Urothelium cell line (cell line): ENCODE measurements at places on chromosomes 1 and 21.

- DNase-seq = no peak
These were observed 9.5 kb upstream of the YRDC start for GRCh38 chr1:37817481-37817880.

- DNase-seq = no peak
These were observed 59.2 kb upstream of the MORC3 start for GRCh38 chr21:36260802-36261201.

GRCh38 chr1:15427280-15427666 lies 11.0 kb upstream of the CTRC start:
- DNase-seq = no peak

DNA sequence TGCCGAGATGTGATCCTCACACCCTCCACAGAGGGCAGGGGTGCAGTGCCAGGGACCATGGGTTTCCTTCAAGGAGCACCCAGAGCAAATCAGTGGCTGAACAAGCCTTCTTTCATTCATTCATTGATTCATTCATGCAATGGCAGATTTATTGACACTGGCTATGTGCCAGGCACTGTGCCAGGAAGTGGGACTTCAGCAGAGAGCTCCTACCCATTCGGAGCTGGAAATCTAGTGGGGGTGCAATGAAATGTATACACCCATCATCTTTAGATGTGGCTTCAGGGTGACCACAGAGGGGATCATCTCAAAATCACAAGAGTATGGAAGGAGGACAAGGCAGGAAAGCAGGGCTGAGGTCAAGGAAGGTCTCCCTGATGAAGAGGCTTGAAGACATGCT lies 18.9 kb downstream of the SLC6A9 start:
- DNase-seq = no peak

DNA sequence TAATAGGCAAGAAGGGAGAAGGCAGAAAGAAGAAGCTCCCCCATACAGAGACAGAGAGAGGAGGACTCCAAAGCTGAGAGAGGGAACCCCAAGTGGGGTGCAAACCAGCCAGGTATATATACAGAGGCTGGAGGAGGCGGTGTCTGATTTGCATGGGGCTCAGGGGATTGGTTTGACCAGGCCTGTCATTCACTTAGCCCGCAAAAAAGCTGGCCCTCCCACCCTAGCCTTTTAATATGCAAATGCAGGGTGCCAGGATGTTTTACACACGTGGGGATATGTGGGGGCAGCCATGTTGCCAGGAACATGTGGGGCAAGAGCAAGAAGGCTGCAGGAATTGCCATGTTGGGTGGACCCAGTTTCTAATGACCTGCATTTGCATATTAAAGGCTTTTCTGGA lies 37.0 kb upstream of the TENT5B start:
- no peak for DNase-seq

DNA sequence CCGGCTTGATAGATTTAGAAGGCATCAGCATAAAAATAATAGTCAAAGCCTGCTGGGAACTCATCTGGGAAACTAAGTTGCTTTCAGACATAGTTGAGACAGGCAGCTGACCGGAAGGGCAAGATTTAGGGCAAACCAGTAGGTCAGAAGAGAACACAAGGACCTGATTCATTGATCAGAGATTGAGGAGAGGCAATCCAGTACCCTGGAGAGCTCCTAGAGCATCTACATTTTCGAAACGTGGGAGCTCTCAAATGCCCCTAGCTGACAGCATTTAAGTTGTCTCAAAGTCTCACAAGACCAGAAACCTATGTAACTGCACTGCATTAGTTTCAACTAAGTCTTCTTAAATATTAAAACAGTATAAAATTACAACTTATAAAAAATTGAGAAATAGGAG lies 22.9 kb upstream of the MTF2 start:
- DNase-seq = peak; percentile 46

DNA sequence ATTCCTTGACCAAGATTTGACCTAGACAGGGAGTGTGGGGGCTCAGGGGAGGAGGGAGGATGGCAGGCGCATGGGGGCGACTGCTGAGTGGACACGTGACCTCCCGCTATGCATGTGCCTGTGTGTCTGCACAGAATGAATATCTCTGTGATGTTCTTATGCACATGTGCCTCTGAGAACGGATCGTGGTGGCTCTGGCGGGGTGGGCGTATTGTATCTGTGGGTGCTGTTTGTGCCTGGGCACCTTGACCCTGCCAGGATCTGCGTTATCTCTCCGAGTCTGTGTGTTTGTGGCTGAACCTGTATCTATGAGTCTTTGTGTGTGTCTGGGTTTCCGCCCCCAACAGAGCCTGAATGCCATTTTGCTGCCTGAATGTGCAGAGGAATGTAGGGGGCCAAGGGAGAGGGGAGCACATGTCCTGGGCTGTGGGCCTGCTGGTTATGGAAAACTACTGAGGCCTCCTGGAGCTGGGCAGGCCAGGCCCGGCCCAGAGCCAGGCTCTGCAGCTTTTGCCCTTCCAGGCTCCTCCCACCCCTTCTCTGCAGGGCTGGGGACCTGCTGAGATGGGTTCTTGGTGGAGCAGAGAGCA lies 102.5 kb downstream of the EBNA1BP2 start:
- no peak for DNase-seq

DNA sequence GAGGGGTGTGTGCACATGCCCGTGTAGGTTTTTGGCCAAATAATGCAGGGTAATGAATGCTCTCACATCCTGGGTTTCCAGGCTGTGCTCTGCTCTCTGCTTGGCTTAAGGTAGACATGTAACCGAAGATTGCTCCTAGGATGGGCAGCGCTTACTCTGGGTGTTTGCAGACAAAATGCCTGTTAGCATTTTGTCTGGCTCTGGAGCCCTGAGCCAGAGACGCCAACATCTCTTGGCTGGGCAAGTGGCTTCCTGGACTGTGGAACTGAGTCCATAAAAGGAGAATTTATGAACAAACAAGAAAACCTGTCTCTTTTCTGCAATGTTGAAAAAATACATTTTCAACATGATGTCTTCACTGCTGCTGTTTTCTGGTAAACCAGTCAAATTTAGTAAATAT lies 96.0 kb upstream of the TSPAN2 start:
- no peak for DNase-seq

DNA sequence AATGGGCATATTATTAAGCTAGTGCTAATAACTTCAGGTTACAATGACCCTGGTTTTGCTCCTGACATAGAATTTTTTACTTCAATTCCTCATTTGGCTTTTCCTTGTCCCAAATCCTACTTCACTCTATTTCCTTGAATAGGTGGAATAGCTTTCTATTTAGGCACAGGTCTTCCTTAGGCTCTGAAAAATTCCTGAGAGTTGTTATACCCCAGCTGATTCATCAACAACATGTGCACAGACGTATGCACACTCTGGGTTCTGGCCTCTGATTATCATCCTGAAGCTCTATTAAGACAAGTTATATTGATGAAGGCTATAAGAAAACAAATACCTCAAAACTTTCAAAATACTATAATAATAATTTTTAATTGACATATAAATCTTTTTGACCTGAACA lies 172.4 kb downstream of the NTMT2 start:
- no peak for DNase-seq

- DNase-seq = no peak
These were observed 93.9 kb upstream of the DPT start for GRCh38 chr1:168822911-168823310.

GRCh38 chr1:3000671-3001470 lies 20.4 kb upstream of the ACTRT2 start:
- DNase-seq = no peak

DNA sequence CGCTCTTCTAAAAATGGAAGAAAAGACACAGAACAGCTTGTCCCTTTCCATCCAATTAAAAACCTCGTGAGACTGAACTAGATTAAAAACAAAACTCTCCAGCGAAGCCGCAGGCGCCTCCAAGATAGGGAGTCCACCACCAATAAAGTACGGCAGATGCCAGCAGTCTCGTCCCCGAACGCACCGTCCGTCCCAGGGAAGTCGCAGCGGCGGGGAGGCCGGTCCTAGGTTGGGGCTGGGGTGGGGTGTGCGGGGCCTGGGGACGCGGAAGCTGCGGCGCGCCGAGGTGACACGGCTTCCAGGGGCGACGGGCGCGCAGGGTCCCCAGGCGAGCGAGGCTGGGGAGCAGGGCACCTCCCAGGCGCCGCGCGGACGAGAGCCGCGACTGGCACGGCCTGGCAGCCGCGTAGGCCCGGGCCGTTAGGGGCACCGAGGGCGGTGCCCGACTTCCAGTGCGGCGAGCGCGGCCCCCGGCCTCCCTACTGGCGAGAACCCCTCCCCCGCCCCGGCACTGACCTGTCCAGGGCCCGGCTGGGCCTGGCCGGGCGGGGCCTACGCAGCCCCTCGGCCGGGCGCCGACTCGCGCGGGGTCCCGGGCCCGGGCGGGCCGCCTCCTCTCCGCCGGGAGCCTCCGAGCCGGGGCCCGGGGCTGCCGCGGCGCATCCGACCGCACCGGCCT lies 28.3 kb upstream of the A3GALT2 start:
- DNase-seq = peak; percentile 49

DNA sequence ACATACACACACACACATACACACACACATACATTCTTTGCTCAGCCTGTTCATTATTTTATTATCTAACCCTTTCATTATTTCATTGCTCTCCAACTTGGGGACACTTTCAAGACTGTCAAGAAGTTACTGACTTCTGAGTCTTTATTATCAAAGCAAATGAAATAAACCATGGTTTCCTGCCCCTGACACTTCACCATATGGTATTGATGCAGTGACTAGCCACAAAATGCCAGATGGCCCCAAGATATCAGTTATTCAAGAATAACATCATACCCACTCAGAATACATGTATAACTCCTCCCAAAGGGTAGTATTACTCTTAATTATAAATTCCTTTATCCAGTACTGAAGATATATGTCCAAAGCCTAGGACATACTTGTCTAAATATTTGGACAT lies 197.3 kb downstream of the MRPL39 start:
- DNase-seq = no peak

DNA sequence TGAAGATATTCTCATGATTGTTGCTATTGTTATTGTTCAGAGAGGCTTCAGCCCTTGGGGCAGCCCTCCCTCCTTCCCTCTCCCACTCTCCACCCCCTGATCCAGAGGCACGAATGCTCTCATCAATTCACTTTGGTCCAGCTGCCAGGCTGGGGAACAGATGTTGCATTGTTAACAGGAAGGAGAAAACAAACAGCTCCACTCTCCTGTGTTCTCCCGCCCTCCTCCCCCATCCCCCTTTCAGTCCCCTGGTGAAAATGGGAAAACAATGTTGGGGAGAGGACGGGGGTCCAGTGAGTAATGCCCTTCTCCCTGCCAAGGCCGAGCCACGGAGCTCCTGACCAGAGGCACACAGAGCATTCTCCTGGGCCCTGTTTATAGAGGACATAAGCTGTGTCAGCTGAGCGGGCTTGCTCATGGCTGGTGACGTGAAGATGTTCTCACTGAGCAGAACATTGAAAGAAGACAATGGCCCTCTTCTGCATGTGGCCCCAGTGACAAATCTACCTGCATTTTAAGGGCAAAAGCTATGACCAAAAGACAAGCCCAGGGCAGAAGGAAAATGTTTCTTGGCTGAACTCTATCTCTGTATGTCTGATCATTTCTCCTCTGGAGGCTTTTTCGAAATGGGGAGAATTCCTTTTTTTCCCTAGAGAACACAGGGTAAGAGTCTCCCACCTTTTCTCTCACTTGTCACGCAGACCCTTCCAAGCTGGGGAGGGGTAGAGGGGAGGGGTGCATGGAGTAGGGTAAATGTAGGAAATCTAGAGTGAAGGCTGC lies 111.7 kb downstream of the GLUL start:
- DNase-seq = no peak

- DNase-seq = no peak
These were observed 38.6 kb upstream of the MPZL1 start for GRCh38 chr1:167683226-167683625.

DNA sequence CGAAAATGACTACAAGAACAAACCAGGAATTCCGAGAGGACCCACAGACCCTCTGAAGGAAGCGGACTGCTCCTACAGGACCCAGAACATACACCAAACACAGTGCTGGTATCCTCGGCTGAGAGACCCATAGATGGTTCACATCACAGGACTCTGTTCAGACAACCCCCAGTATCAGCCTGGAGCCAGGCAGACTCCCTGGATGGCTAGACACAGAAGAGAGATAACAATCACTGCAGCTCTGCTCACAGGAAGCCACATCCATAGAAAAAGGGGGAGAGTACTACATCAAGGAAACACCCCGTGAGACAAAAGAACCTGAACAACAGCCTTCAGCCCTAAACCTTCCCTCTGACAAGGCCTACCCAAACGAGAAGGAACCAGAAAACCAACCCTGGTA lies 434.0 kb upstream of the NR5A2 start:
- no peak for DNase-seq

GRCh38 chr1:99646868-99647267 lies 955 bp downstream of the PALMD start:
- no peak for DNase-seq

GRCh38 chr1:180854456-180854855 lies 58.2 kb upstream of the KIAA1614 start:
- DNase-seq = no peak

DNA sequence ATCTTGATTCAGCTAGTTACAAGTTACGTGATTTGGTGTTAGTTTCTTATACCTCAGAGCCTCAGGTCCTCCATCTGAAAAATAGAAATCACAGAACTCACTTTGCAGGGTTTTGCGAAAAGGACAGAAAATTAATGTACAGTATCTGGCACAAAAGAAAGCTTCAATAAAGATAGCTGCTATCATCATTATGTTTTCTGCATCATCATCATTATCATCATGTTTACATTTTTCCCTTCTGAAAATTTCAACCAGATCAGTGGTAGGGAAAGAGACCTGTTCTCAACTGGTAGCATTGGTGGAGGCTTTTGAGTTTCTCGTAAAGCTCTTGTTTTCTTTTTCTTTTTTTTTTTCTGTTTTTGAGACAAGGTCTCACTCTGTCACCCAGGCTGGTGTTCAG lies 174.7 kb upstream of the PBX1 start:
- DNase-seq = no peak

- DNase-seq = no peak
These were observed 218.7 kb downstream of the FMN2 start for GRCh38 chr1:240310226-240310925.

GRCh38 chr1:159554696-159555095 lies 18.9 kb upstream of the OR10J5 start:
- no peak for DNase-seq

DNA sequence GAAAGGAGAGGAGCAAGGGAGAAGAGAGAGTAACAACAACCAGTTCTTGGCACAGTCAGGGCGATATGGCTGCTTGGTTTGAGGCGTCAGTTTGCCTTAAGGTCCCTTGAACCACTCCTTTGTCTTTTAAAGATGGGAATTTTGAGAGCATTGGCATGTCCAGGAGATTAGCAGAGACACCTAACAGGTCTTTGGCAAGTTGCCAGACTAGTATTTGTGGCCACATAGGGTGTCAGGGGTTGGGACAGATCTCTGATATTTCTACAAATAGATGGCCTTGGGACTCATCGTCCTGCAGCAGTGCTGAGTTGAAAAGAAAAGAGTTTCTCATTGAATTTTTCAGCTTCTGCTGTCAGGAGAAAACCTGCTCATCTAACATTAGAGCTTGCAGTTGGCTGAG lies 55.3 kb upstream of the KCND3 start:
- no peak for DNase-seq

- no peak for DNase-seq
These were observed 551.1 kb downstream of the PLPP3 start for GRCh38 chr1:56028244-56028643.
